Glomerular endothelial cell (primary cell): ENCODE measurements at places on chromosomes 4 and X. TPM values are rescaled to one million over a fixed set of nuclear protein-coding genes. Genes with fewer than 3 reads are reported as not detected.

The ADGRL3 gene
- 1.1 and 1.2 TPM in 2 replicates for total RNA-seq

The SOWAHD gene
- total RNA-seq, result not detected in 2 replicates

The TMPRSS11D gene
- not detected in 2 replicates for total RNA-seq

The AKAP4 gene
- total RNA-seq, result not detected in 2 replicates

DNA sequence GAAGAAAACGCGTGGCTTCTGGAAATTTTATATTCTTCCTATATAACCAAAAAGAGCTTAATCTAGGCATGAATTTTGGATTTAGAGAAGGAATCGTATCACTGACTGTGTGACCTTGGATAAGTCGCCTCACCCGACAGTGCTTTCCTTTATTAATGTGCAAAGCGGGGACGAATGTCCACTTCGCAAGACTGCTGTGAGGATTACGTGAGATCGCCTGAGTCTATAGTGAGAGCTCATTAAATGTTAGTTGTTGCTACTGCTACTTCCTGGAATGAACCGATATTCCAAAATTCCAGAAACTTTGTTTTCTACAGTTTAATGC, 448 bp upstream of the TBC1D8B start:
- no peak for DNase-seq

- DNase-seq, result no peak
Measured at GRCh38 chr4:85302756-85303155, 172.2 kb upstream of the ARHGAP24 start.

DNA sequence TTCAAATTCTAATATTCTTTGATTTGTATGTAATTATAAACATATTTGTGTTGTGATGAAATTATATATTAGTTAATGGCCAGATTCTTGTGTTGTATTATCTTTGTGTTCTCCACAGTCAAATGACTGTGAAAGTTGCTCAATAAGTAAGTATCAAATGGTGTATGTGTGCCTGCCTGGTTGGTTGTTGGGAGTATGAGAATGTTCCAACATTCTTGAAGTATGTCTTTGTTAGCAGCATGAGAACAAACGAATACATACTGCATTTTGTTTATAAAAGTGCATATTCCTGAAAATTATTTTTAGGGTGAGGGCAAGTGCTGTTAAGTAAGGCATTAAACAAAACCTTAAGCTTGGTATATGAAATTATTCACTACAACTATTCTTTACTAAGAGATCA, 16.2 kb downstream of the ARHGEF38 start:
- no peak for DNase-seq

DNA sequence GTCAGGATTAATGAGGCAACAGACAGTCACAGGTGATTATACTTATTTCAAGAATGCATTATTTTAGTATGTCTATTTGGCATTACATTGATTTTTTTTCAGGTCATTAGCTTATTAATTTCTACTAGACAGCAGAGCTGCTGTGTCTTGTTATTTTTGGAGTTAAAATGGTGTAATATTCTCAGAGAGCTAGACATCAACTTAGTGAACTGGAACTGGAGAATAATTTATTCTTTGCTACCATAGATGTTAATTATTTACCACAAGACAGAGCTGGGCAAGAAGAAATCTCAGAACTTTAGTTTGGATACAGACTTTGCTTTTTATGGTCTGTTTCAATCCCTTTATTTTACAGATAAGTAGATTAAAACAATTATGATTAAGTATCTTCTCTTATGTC, 10.2 kb upstream of the HPGD start:
- DNase-seq, result no peak

DNA sequence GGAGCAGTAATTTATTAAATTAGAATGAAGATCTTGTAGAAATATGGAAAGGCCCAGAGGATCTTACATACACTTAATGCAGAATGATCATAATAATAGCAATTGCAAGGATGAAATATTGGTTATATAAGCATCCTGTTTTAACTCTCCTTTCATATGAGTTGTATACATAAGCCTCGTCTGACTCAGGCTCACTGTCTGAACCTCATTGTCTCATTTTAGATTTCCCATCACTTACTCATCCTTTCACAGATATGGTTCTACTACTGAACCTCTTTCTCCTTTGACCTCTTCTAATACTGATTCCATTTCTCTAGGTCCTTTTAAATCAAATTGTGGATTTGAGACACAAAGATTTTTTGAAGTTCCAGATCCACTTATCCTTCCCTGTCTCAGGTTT, 277.3 kb upstream of the TRPC5 start:
- no peak for DNase-seq

DNA sequence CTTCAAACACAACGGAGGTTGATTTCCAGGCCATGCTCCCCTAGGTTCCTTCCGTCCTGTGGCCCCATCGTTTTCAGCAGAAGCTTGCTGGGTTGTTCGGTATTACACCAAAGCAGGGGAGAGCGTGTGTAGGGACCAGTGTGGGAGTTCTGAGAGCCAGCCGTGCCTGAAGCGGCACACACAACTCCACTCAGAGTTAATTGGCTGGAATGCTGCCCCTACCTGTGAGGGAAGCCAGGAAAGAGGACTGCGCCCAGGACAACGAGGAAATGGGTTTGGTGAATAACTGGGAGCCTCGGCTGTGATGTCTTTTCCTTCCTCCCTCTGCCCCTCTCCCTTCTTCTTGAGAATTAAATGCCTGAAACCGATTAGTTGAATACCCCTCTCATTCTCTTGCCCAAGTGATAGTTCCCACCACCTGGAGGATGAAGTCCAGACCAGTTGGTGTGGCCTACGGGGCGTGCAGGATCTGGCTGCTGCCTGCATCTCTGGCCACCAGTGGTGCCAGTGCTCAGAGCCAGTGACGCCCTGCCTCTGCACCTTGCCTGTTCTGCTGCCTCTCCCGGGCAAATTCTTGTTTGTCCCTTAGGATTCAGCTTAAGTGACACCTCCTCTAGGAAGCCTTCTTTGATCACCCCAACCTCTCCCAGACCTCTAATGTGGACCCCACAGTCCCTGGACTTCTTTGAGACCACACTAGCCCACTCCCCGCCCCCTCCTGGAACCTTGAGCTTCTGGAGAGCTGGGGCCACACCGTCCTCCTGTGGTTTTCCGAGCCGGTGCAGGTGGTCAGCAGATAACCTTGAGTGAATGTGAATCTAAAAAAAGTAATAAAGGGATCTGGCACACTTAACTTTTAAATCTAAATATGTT, 33.6 kb downstream of the TBC1D14 start:
- DNase-seq, result no peak

DNA sequence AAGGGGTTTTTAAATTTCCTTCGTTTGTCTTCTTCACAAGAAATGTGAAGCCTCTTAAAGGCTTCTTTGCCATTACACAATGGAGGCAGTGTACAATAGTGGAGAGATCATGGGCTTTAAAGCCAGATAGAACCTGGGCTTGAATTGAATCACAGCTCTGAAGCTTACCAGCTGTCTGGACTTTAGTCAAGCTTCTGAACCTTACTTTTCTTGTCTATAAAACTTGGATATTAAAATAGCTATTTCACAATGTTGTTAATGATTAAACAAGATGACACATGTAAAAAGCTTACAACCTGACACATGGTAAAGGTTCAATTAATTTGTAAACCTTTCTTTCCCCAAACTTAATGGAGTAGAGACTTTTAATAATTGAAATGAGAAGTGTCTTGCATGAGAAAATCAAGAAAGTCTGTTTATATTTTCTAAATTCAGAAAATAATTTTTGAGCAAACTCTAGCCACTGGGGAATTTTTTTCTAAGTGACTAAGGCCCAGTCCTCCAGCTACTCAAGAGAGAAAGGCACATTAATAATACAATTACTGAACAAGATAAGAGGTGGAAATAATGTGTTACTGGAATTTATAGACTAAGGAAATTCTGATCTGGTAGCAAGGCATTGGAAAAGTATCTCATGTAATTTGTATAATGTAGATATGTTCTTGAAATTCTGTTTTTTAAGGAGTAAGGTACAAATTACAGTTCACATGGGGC, 21.7 kb upstream of the TBC1D8B start:
- DNase-seq, result no peak

DNA sequence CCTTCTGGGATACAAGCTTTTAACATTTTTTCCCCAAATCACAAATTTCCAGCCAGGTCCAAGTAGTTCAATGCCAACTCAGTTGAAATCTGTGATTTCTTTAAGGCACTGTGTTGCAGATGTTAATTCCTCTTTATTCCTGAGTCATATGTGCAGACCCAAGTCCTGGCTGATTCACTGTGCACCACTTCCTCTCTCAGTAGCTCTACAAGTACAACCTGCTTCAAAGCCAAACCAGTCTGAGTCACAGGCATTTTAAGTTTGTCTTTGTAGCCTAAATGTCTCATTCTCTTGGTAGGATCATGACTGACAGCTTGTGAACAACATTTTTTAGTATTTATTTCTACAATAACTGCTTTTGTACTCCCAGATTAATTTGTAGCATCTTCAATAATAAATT, 165.6 kb upstream of the S100G start:
- DNase-seq, result peak; percentile 51

DNA sequence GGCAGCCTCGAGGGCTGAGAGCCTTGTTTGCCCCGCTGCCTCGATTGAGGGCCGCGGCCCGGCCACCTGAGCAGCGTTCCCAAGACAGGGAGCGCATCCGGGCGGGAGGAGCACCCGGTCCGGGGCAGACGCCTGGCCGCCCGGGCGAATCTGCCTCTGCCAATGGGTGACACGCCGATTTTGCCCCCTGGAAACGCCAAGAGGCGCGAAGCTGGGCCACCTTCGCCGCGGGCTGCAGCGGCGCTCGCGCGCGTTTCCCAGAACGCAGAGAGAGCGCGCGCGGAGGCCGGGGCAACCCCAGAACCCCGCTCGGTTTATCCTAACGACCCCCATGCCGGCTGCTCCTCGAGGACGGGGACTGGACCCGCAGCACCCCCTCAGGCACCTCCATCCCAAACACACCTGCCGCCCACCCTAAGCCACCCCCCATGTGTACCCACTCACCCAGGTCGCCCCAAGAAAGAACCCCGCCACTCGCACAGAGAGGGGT, 575 bp downstream of the MAP7D2 start:
- DNase-seq, result no peak

DNA sequence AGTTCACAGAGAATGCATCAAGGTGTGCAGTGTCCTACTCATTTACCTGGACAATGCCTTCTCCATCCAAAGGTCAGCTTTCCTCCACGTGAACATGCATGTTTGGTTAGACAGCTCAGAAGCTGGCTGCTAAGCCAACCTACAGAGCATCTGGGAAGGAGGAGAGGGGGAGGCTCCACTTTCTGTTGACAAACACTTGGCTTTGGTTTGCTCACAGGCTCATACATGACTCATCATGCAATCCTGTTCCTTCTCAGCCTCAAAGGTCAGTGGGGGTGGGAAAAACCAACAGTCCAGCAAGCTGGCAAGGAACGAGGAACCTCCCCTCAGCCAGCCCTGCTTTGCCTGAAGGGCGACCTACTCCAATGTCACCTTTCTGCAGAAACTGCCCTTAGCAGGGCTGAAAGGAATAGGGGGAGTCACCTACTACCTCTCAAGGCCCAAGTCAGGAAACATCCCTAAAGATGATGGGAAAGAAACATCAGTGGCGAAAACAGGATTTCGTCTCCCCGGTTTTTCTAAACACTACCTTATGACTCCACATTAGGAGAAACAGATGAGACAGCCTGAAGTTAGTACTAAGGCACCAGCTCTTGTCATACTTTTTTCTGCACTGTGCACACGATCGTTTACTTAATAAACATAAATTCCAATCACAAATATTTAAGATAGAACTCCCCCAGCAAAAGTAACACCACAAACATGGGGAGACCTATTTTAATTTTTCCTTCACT, 37.9 kb downstream of the RELL1 start:
- peak; percentile 81 for DNase-seq

DNA sequence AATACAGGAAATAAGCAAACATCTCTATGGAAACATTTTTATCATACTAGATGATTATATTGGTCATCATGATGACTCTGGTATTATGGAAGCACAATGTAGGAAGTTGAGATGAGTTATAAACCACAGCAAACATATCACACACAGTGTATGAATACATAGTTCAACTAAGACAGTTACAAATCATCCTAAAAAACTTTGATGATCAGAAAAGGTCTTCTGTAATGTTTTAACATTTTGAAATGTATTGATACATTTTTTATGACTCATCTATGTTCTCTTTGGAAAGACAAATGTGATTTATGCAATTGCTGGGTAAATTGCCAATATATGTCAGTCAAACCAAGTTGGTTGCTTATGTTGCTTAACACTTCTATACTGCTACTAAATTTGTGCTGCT, 4.8 kb downstream of the CXCL3 start:
- no peak for DNase-seq

- DNase-seq, result no peak
Measured at GRCh38 chr4:102430461-102430910, 70.7 kb upstream of the NFKB1 start.

DNA sequence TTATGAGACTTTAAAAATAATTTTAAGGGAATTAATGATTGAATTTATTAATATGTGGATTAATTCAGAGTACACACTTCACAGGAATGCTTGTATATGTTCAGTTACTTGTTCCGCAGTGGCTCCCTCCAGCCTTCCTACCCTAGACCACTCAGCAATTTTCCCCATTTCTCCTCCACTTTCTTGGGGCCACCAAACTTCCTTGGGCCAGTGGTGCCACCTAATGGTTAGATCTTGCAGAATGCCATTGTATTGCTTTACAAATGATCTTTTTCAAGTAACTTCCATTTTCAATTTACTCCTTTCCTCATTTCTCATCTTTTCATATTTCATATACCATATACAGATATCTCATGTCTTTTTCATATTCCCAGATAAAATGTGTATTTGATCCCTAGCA, 3.6 kb upstream of the RNF175 start:
- DNase-seq, result no peak

DNA sequence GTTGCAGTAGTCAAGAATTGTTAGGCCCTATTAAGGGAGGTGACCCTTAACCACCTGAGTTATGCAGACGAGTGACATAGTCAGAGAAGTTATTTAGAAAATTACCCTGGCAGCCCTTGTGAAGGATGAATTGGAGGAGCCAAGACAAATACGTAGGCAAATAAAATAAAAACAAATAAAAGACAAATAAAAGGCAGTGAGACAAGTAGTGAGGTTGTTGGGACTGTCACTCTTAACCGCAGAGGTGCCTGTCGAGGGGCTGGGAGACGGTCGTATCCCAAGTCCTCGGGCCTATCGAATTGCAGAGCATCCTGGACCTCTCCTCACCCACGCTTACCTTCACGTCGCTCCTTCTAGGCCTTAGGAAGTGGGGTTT, 58.0 kb upstream of the ZC4H2 start:
- no peak for DNase-seq

DNA sequence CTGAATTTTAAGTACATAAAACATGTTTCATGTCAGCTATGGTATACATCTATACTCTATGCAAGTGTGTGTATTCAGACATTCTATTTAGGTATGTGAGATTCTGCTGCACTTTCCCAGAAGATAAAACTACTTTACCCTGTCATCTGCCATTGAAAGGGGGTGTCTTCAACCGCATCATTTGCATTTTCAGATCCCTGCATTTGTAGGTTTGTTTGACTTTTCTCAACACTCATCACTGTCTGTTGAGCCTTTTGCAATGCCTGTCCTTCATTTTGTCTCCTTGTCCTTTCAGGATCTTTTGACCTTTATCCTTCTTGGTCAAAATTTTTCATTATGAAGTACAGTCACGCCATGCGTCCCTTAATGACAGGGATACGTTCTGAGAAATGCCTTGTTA, 103.5 kb downstream of the TMA16 start:
- no peak for DNase-seq
